Fibroblast of pulmonary artery (primary cell): ENCODE measurements at places on chromosomes 3 and 15.
A peak's percentile ranks its signal among the peaks of the same experiment; 100 is the strongest.

- DNase-seq = peak; percentile 29
These were observed 23.3 kb downstream of the CFAP161 start for GRCh38 chr15:81157195-81157938.

- DNase-seq = no peak
These were observed 10.2 kb upstream of the GCSAM start for GRCh38 chr3:112143251-112143650.

DNA sequence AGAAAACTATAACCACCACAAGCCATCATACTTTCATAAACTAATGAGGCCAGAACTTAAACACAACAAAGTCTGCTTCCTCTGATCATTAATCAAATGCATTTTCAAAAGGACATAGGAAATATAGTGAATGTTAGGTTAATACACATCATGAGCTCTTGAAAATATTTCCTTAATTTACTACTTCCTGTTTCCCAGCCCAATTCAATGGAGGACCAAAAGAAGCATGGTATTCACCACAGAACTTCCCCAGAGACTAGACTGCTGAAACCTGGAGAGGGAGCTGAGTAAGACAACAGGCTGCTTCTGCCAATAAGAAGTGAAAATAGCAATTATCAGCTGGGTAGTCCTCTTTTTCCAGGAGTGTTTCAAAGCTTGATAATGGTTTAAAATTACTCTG is 250.3 kb downstream of the ULK4 start:
- DNase-seq = peak; percentile 44

GRCh38 chr3:108669208-108669607 is 79.7 kb downstream of the DZIP3 start:
- no peak for DNase-seq

- no peak for DNase-seq
These were observed 57.9 kb upstream of the EPHB3 start for GRCh38 chr3:184503647-184504046.

DNA sequence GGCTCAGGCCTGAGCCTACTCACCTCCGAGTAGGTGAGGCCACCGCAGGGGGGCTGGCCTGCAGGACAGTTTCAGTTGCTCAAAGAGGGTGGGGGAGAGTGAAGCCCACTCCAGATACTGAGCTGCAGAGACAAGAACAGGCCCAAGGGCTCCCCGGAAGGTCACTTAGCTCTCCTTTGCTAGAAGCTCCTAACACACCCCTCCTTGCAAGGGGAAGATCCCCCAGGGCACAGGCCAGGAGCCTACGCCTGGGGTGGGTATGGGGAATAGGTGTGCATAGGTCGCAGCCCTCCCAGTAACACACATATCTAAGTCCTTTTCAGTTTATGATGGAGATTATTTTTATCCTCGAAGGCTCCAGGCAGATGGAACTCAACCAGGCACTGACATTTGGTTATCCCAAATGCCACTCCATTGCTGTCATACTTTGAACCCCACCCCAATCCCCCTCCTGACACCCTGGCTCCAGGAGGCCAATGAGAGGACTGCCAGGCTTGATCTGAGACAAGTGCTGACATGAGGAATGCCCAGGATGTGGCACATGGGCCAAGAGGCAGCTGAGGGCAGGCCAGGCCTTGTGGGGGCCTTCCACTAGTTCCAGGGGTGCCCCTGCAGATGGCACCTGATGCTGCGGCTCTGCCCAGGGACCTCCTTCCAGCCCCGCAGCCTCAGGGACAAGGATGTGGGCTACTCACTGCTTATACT is 1.1 kb upstream of the MUSTN1 start:
- no peak for DNase-seq

DNA sequence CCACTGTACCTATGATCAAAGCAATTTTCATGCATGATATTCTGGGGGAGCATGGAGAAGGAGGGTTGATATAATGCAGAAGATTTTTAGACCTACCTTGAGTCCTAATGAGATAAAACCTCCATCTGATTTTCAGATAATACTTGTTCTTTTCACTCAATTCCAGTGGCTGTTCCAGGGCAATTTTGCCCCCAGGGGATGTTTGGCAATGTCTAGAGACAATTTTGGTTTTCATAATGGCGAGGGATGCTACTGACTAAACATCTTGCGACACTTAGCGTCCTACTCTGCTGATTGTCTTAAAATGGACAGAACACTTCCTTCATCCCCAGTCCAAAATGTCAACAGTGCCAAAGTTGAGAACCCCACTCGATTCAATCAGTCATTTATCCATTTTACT is 26.6 kb downstream of the AGBL1 start:
- DNase-seq = no peak

DNA sequence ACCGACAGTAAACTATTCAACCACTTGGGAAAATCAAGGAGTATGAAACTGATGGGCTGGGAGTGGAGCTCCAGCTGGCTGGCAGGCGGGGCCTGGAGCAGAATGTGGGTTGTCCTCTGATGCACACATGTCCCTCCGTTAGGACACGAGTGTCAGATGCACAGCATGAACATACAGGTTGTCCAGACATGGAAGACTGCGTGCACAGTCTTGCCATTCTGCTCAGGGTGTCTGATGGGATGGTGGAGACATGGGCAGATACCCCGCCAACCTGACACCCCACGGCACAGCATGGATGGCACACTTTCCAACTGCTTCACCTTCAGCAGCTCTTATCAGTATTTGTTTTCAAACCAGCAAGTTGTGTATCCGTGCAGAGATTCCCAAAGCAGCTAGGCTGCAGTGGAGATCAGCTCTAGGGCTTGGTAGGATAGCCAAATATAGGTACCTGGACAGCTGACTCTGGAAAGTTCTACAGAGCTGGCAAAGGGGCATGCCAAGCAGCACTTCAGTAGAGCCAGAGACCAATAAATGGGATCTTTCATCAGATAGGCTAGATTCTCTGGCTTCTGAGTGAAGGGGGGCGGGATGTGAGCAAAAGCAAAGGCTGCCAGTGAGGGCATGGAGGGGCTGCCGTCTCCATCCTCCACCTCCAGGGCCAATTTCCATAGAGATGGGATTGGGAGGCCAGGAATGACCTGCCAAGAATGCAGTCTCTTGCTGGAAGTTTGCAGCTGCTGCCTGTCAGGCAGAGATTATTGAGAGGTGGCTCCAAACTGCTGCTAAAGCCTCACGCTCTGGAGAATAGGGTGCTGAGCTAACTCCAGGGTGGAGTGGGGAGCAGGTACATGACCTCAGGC is 47.2 kb upstream of the KY start:
- no peak for DNase-seq

GRCh38 chr3:64264501-64265109 is 39.3 kb upstream of the PRICKLE2 start:
- DNase-seq = peak; percentile 47

- DNase-seq = peak; percentile 36
These were observed 36.0 kb upstream of the TIMP4 start for GRCh38 chr3:12194669-12195161.

DNA sequence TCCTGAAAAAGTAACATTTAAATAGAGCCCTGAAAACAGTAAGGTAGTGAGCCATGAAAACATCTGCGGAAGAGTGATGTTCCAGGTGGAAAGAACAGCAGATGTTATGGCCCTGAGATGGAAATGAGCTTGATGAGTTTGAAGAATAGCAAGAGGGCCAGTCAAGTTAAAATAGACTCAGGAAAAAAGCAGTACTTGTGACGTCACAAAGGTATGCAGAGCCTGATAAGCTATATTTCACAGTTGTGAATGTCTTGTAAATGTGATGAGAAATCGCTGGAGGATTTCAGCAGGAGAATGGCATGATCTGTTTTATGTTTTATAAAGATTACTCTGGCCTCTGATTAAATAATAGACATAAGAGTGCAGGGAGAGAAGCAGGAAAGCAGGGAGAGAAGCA is 18.6 kb upstream of the SECISBP2L start:
- no peak for DNase-seq

DNA sequence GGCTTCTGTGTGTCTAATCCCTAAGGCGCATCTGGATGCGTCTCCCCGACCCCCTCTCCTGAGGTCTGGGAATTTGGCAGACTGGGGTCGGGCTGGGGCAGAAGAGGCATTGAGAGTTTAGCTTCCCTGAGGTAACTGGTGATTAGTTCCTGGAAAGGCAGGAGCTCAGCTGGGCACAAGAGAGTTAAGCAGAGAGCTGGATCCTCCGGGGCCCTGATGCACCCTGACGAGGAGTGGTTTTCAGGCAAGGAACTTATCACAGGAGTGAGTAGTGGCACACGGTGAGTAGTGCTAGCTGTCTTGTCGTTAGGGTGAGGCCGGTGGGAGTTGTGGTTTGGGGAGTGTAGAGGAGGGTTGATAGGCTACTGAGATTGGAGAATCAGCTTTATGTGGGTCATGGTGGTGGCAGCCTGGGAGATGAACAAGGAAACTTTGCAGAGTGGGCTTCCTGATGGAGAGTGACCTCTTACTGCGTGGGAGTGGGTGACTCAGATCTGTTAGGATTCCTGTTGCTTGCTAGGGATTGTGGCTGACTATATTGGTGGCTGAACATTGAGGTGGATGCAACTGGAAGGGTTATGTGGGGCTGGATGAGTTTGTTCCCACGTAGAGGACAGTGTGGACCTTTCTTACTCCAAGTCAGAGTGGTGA is 897 bp downstream of the RAD54L2 start:
- peak; percentile 55 for DNase-seq

GRCh38 chr15:70907784-70908471 is 15.3 kb downstream of the LRRC49 start:
- DNase-seq = no peak

DNA sequence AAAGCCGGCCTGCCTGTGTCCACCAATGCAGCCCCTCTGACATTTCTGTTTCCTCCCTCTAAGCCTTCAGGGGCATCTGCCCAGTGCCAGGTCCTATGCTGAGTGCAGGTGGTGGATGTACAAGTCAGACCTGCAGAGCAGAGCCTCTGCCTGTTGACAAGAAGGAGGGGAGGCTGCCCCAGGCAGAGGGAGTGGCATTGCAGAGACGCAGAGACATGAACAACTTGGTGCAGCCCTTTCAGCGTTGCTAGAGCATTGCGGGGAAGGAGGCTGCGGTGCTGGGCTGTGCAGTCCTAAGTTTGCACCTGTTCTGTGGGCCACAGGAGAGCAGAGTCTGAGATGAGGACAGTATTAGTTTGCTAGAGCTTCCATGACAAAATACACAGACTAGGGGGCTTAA is 65.2 kb downstream of the LSM3 start:
- no peak for DNase-seq

GRCh38 chr3:46690798-46691197 is 2.7 kb downstream of the ALS2CL start:
- no peak for DNase-seq

DNA sequence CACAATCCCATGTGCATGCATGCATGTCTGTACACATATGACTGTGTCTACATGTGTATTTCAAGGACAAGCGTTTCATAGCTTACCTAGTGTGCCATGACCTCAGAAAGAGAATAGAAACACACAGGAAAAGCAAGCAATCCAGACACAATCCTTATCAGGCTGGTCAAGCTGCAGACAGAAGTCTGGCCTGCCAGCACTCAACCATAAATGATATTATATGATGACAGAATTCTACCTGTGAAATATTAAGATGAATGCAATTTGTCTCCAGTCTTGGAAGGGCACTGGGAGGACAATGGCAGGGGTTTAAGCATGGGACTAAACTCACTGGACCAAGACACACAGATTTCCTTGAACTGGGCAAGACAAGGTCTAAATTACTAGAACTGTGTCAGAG is 50.9 kb upstream of the ARL6 start:
- no peak for DNase-seq

DNA sequence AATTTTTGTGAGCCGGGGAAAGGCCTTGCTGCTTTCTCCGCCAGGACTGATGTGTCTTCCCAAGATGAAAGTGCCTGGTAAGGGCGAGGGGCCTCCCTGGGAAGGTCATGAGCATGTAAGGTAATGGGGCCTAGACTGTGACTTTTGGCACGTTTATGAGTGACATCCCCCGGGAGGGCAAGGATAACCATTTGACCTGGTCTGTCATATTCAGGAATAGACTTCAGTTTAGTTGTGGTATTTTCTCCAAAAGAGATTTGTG is 631 bp upstream of the CNBP start:
- peak; percentile 24 for DNase-seq

GRCh38 chr3:158771982-158772381 is 29.9 kb upstream of the MFSD1 start:
- no peak for DNase-seq

GRCh38 chr3:59106085-59106648 is 56.3 kb upstream of the CFAP20DC start:
- no peak for DNase-seq

GRCh38 chr3:45992821-45993221 is 2.8 kb downstream of the FYCO1 start:
- peak; percentile 41 for DNase-seq

- no peak for DNase-seq
These were observed 5.9 kb upstream of the RBP2 start for GRCh38 chr3:139482206-139482605.

GRCh38 chr3:111012388-111013248 is 59.0 kb upstream of the NECTIN3 start:
- DNase-seq = no peak

DNA sequence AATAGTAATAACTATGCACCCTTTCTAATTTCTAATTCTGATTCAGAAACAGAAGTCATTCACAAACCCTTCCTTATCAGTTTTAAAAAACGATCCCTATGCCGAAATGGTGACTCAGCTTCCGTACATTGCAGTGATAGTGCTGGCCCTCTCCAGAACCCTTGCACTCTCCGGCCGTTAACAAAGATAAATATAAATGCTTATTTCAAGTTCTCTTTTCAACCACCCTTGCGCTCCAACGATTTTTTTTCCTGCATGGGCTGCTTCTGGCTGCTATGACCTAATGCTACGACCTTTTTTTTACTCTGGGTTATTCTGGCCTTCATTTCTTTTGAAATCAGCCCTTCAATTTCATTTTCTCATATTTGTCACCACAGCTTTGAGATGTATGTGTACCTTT is 646.2 kb downstream of the NTRK3 start:
- peak; percentile 77 for DNase-seq

DNA sequence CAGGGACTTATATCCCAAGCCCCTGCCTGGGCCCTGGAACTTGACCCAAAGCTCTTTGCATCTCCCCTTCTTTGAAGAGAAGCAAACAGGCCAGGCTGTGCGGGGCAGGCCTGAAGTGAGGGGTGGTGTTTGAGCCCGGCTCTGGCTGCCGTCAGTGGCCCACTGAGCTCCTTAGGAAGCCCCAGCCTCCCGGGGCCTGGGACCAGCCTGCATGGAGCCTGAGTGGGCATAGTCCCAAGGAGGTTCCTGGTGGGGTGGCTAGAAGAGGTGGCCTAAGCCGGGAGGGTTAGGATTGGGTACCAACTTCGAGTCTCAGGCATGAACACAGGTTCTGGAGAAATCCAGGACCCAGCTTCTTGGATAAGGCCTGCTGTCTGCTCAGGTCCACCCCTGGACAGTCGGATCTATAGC is 6.4 kb downstream of the TMIE start:
- no peak for DNase-seq

GRCh38 chr15:33454346-33454745 is 143.6 kb downstream of the RYR3 start:
- no peak for DNase-seq
